ENCODE measurements at places on chromosomes 7 and 10.

DNA sequence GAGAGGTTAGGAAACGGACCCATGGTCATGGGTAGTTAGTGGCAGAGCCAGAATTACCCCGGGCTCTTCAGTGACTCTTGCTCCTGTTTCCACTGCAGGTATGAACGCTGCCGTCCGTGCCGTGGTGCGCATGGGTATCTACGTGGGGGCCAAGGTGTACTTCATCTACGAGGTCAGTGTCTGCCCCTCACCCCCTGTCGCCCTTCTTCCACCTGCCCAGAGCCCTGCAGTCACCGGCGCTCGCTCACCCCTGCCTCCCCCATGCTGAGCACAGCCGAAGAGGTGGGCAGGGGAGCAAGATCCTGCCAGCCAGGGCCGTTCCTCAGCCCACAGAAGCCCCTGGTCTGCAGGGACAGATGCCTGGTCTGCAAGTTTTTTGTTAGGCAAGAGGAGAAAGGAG is 14.9 kb downstream of the PFKP start:
- DNase-seq = no peak

DNA sequence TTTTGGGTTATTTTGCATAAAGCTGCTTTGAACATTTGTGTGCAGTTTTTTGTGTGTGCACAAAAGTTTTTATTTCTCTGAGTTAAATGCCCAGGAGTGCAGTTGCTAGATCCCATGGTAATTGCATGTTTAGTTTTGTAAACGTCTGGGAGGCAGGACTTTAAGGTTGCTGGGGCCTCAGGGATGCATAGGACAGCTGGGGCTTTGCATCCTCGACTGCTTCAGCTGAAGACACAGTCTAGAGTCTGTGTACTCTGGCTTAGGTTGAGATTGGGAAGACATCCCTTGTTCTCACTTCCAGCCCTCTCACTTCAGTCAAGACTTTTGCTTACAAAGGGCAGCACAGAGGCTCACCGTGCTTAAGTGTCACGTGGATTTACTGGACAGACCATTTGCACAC is 94.5 kb upstream of the INSYN2A start:
- DNase-seq = no peak

GRCh38 chr7:12929476-12930140 is 242.2 kb downstream of the ARL4A start:
- no peak for DNase-seq

DNA sequence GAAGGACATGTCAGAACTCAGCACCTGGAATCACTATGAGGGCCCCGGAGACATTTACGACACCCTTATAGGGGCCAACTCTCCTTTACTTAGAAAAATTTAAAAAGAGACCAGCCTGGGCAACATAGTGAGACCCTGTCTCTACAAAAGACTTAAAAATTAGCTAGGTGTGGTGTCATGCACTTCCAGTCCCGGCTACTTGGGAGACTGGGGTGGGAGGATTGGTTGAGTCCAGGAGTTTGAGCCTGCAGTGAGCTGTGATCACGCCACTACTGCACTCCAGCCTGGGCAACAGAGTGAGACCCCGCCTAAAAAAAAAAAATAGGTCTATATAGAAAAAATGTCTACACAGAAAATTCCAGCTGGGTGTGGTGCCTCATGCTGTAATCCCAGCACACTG is 7.5 kb upstream of the CYTH3 start:
- no peak for DNase-seq

DNA sequence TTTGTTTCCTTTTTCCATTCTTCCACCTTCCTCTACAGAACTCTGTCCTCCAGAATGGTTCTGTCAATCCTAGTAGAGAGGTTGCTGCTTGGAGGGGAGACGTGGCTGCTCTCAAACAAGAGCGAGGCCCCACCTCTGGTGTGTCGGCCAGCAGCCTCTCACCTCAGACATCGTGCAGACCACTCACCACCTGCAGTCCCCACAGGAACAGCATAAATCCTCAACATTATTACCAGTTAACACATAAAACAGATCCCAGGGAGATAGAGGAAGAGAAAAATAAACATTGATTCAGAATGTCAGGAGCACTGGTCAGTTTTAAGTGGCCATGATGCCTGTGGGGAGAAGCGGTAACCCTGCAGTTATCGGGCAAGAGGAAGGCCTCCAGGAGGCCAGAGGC is 485.9 kb upstream of the DPP6 start:
- no peak for DNase-seq

GRCh38 chr10:59127991-59128390 is 48.5 kb upstream of the PHYHIPL start:
- DNase-seq = no peak

DNA sequence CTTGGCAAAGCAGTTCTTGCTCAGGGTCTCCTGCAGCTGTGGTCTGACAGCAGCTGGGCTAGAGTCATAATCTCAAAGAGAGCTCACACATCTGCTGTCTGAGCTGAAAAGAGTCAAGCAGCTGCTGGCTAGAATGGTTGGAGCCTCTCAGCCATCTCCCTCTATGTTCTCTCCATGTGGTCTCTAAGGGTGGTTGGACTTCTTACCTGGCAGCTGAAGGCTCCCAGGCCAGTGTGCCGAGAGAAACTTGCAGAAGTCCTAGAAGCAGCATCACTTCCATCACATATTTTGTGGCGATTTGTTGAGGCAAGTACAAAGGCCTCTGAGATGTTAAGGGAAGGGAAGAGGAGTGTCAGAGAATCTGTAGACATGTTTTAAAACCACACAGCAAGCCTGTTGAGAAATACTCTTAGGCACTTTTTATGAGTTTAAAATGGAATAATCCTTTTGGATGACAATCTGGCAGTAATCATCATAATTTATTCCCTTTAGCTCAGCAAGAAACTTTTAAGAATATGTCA is 93.2 kb downstream of the REEP3 start:
- no peak for DNase-seq

GRCh38 chr7:47979832-47980181 is 392 bp upstream of the HUS1 start:
- DNase-seq = no peak

DNA sequence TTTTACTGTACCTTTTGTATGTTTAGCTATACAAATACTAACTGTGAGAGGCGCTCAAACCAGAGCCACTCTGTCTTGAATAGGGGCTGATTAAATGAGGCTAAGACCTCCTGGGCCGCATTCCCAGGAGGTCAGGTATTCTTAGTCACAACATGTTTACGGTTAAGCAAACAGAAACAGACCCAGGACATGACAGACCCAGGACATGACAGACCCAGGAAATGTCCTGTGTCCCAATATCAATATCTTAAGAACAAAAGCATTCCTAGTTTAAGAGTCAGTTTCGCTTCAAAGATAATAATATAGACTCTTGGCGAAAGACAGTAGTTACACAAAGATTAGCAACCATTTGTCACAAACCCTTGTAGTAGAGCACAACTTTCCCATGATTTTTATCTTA is 304.5 kb downstream of the CCSER2 start:
- DNase-seq = no peak

DNA sequence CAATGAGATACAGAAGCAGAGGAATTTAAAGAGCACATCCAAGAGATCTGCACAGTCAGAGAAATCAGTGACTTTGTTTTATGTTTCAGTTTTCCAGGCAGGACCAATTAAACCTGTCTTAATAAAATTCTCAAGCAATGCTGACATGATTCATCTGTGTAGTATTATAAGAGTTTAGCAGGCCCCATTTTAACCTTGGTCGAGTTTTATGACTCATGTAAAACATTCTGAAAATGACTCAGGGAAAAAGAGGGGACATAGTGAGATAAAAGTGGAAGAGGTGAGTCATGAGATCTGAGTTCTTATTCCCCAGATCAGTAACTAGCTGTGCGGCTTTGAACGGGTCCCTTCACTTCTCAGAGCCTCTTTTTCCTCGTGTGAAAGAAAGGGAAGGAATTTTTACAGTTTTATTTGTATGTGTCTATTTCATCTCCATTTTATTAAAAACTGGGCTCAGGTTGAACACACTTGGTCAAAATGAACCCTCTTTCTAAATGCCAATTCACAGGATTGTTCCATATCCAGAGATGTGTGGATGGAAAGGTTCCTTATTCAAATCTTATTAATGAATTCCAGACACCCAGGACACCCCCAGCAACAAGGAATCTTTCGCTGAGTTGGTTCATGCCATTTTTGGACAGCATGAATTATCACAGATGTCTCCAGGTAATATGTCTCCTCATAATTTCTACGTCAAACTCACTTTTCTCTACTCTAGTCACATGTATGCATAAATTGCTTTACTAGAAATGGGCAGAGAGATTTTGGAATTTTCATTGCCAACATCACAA is 143.2 kb downstream of the JAZF1 start:
- no peak for DNase-seq

- DNase-seq = no peak
Measured at GRCh38 chr10:12434277-12434676, 84.9 kb downstream of the CAMK1D start.

DNA sequence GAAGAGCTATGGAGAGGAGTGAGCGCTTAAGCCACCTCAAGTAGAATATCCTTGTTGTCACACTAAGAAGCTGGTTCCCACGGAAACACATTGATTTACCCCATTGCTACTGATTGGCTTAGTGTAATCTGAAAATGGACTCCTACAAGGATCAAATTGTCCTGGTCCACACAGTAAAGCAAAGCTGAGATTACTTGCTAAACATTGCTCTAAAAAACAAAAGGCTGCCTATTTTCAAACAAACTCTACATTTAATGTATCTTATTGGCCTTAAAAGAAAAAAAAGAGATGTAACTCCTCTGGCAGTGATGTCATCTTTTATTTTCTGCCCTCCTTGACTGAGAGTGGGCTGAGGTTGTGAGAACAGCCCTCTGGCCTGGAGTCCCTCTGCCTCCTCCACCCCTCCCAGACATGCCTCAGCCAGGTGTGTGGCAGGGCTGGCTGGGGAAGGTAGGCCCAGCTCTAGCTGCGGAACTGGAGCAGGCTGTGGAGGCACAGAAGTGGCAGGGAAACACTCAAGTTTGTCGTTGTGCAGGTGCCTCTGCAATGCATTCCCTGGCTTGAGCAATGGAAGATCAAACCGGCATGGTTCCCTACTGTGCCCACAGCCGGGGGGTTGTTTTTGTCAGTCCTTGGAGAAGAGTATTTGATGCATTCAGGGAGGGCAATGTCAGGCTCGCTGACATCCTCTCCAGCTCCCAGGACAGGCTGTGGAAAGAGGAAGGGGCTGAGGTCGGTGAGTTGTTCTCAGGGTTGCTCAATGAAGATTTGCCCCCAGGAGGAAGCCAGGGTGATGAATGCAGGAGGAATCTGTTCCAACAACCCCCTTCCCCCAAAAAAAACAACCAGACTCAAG is 9.1 kb downstream of the KLF6 start:
- DNase-seq = peak; percentile 62

DNA sequence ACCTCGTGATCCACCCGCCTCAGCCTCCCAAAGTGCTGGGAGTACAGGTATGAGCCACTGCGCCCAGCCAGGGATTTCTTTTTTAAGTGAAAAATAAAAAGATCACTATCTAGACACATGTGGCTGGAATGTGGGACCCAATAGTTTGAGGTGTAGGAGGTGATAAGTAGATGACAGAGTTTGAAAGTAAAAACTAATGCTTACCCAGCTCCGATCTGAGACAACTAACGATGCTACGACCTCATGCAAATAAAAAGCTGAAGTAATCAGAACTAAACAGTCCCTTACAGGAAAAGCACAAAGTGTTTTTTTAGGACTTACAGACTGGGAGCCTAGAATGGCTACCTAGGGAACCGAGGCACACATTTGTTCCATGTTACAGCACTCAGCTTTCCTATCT is 23.0 kb downstream of the PCGF6 start:
- no peak for DNase-seq

DNA sequence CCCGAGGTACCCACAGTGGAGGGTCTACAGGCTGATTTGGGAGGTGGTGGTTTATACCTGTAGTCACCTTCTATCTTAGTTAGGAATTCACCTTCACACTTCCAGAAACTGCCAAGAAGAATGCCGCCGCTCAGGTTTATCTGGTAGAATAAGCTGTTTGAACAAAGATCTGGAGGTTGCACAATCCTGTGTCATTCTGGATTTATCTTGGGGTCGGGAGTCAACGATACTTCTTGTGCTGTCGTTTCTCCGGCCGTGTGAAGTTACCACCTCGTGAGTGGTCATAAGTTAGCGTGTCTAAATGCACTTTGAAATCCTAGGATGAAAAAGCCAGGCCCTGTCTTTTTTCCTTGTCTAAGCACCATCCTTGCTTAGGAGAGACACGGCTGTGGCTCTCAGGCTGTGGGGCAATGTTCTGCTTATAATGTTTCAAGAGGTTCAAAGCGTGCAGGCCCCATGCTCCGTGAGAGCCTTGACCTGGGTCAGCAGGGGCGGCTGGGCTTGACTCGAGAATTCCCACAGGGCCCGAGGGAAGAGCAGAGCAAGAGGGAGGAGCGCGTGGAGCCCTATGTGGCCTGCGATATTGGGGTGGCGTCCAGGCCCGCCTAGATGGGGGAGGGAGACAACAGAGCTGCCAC is 35.5 kb downstream of the GRIFIN start:
- DNase-seq = no peak

DNA sequence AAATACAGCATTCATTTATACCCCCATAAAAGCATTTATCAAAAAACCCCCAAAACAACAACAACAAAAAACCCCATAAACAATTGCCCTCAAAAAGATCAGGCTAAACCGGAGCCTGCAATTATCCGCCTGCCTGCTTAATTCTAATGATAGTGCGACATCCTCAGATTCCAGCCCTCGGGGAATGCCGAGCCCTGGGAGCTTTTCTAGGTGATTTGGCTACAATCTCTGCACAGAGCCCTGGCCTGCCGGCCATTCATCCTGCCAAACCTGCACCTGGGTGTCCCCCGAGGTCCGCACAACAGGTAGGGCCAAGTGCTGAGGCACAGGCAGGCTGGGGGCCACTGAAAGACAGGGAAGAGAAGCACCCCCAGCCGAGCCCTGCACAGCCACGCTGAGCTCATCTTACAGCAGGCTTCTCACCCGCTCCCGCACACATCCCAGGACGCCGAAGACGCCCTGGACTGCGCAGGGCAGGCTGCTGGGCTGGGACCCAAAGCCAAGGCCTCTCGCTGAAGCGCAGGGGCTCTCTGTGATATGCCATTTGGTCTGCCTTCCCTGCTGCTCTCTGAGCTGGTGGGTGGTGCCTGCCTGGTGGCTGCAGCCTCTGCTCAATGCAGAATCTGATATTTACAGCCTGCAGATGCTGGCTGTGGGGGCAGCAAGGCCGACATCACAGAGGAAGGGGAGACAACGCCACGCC is 57.5 kb downstream of the CAMK2B start:
- DNase-seq = no peak

DNA sequence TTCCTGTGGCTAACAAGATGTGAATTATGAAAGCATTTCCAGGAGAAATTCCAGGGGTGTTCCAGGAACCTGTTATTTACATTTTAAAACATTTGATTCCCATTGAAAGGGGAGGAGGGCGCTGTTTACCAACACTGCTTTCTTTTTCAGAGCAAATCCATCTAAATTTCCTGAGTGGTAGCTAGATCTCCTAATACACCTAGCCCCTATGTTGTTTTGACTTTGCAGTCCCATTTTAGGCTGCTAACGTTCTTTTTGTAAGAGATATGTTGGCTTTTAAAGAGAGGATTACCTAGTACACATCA is 130.8 kb downstream of the TCF7L2 start:
- no peak for DNase-seq

GRCh38 chr7:19121977-19122588 is 4.6 kb upstream of the TWIST1 start:
- no peak for DNase-seq

- DNase-seq = no peak
Measured at GRCh38 chr7:2019461-2019710, 213.4 kb downstream of the MAD1L1 start.

- peak; percentile 73 for DNase-seq
Measured at GRCh38 chr10:91901784-91902677, 7.3 kb downstream of the FGFBP3 start.

- no peak for DNase-seq
Measured at GRCh38 chr10:3487228-3487627, 297.8 kb downstream of the KLF6 start.

- DNase-seq = no peak
Measured at GRCh38 chr7:89145801-89146200, 350.3 kb upstream of the TEX47 start.

Measured in CD4-positive, alpha-beta T cell treated with Interleukin-4 for 1 hour (primary cell).